IMR-90 (cell line): ENCODE measurements at places on chromosomes 1 and 21.

GRCh38 chr1:232319518-232320210, 310.3 kb downstream of the SIPA1L2 start:
- DNase-seq, result no peak

DNA sequence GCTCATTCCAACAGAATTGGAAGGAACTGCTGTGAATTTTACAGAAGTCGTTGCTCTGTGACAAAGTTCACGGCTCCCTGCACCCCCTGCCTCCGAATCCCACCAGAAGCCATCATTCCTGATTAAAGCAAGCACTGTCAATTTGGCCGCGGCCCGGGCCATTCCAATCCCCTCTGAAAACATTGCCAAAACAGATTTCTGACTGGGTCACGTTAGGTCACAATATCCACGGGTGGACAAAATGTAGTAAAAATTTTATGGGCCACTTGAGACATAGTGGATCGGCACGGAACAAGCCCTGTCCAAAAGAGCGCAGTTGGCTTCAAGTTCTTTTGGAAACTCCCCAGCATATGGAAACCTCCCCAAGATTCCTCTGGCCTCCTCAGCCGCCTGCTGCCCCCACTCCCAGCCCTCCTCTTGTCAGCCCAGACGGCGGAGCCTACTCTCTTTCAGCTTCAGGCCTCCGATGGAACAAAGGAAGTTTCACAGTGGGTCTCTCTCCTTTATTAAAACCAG, 67.2 kb upstream of the IFNAR2 start:
- no peak for DNase-seq

- DNase-seq, result no peak
These were observed 75.4 kb upstream of the CLDN14 start for GRCh38 chr21:36555199-36555800.

DNA sequence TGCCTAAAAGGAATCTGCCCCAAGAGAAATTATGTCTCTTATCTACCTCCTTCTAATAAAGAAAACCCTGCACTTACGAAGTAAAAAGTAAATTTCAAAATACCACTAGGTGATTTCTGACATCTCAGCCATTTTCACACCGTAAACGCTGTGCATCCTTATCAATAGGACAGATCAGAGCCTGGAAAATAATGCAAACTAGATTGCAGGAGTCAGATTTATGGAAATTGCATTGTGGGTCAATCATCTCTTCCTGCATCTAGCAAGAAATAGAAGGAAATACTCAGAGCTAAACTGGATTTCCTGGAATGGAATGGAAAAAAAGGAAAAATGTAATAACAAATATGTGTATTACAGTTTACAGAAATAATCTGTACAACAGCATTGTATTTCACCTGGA, 114.3 kb upstream of the PLPPR4 start:
- DNase-seq, result no peak

DNA sequence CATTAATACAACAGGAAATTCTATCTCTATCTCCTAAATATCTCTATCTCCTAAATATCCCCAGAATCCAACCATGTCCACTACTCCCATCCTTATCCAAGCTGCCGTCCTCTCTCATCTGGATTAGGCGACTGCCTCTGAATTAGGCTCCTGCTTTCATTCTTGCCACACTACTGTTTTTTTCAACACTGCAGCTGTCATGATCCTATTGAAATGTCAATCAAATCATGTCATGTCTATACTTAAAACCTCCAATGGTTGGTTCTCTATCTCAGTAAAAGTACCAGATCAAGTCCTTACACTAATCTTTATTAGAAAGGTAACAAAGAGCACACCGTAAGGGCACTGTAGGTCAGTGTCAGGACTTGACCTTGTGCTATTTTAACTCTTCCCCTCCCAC, 82.0 kb upstream of the NFIA start:
- DNase-seq, result no peak

- DNase-seq, result no peak
These were observed 9.4 kb downstream of the TPRG1L start for GRCh38 chr1:3634059-3634800.

DNA sequence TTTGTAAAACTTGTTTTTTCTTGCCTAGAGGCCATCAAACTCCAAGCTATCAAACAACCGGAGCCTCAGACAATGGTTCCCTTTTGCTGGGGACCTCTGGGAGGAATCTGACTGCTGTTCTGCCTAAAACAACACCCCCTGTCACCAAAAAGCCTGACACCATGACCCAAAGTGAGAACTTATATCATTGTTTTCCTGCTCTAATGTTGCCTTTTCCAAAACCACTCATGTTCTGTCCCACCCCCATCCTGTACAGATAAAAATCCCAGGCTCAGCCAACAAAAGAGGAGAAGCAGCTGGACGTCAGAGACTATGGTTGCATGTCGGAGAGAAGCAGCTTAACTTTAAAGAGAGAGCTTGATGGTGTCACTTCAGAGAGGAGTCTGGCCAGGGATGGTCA, 327.2 kb upstream of the CXADR start:
- DNase-seq, result no peak

- DNase-seq, result peak; percentile 67
These were observed 6.5 kb downstream of the PTP4A2 start for GRCh38 chr1:31931593-31932225.

GRCh38 chr1:248906753-248907661, 972 bp downstream of the PGBD2 start:
- peak; percentile 25 for DNase-seq

DNA sequence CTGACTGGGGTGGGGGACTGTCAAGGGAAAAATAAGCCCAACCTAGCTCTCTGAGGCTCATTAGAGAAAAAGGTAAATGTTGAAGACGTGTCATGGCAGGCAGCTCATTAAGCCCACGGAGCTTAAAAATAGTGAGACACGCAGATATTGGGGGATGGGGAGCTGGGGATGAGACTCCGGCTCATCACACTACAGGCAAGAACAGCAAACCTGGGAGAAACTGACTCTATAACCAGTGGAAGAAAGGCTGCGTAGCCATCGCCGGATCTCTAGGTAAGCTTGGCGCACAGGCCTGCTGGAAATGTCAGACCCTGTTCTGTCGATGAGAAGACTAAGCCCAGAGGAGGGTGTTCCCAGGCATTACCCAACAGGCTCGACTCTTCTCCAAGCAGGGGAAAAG, 78.0 kb downstream of the SYT2 start:
- no peak for DNase-seq

DNA sequence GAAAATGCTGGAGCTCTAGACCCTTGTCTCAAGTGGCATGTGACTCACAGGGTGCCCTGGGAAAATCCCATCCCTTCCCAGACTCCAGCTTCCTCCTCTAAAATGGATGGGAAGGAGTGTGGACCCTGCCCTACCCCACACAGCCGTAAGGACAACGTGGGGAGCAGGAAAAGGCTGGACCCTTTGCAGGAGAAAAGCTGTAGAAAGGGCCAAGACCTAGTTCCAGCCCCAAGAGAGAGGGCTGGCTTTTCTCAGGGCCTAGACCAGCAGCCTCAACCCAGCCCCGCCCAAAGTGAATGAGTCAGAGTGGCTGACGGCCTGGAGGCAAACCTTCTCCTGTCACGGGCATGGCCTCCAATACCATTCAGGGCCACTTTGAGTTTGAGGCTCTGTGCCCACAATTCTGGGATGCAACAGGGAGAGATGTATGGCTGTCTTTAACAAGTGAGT, 1.1 kb downstream of the LAMB3 start:
- peak; percentile 56 for DNase-seq

GRCh38 chr1:86339014-86339812, 56.9 kb downstream of the ODF2L start:
- DNase-seq, result no peak

- DNase-seq, result no peak
These were observed 6.5 kb downstream of the CD34 start for GRCh38 chr1:207904391-207904790.

- no peak for DNase-seq
These were observed 403.9 kb downstream of the PCP4 start for GRCh38 chr21:40271164-40271563.

GRCh38 chr1:111412839-111413238, 14.7 kb downstream of the OVGP1 start:
- DNase-seq, result no peak

GRCh38 chr1:18875796-18876128, 16.3 kb upstream of the TAS1R2 start:
- DNase-seq, result no peak

DNA sequence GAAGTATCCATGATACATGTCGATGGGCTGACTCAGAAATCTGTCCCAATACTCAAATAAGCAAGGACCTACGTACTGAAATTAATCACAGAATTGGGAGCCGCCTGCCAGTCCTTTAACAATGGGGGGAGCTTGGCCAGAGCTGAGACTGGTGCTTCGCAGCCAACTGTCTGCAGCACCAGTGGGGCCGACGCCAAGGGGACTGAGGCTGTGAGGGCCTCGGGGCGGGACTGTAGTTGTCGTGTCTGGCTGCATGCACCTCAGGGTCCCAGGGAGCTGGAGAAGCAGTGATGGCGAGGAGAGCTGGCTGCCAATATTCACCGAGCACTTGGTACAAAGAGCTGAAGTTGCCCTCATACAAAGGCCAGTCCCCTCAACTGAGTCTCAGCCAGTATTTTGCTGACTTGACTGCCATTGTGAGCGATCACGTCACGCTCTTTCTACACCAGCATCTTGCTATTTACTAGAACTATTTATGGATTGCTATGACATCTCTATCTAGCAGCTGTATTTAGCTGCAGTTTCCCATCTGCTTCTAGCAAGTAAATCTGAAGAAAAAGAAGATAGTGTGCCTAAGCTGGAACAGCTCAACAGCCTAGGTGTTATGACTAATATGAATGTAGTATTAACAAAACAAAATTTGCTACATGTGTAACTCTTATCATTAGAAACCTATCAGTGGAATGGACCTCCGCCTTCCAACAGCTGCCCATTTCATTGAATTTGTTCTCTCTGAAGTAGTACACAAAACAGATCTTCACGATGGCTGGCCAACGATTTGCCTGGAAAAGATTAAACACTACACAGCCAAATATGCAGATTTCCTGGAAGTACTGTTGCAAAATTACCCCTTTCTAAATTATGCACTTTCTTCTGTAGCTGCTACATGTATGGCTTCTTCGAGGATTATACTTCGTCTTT, 29.1 kb downstream of the EVI5 start:
- peak; percentile 72 for DNase-seq

DNA sequence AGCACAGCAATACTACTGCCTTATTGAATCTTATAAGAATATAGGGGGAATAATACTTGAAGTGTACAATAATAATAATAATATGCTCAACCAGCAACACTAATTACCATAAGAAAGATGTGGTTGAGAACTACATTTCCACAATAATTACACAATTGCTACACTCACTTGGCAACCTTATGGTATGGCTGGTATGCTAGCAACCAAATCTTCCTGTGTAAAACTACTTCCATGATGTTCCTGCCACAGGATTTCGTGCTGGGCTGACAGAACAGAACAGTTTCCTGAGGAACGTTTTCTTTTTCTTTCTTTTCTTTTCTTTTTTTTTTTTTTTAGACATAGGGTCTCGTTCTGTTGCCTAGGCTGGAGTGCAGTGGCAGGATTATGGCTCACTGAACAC, 50.6 kb downstream of the KIF26B start:
- no peak for DNase-seq

DNA sequence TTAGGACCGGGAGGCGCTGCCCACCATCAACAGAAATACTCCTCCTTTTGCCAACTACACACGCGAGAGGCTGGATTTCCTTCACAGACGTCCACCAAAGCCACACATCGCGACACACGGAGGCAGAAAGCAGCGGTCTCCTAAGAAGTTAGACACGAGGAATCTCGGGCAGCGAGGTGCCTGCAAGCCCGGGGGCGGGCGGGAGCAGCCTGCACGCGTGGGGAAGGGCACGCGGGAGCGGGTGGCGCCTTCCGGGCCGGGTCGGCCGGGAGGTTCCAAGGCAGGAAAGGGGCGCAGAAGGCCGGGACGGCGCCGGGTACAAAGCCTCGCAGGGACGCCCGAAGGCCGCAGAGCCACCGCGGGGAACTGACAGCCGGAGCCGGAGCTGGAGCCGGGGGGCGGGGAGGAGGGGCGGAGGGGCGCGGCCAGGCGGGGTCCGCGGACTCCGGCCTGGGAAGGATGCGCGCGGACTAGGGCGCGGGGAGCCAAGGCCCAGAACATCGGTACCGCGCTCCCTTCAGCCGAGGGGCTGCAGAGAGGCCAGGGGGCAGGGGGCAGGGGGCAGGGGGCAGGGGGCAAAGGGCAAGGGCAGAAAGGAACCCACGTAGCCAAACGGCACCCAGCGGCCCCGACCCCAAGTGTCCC, 722 bp downstream of the NPHP4 start:
- DNase-seq, result peak; percentile 21

GRCh38 chr1:55696181-55696754, 481.1 kb upstream of the USP24 start:
- DNase-seq, result peak; percentile 98

DNA sequence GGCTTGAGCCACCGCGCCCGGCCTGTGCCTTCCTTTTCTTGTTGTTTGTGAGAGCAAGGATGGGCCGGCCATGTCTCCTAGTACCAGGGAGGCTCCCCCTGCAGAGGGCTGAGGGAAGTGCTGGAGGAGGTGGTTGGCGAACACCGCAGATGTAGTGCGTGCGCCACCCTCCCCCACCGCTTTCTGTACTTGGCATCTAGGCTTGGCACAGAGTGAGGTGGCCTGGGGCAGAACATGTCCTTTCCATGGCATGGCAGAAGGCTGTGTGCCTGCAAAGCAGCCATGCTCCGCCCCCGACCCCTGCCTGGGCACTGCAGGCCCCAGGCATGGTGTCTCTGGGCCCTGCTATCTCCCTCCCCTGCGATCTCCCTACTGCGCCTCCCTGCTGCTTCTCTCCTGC, 30.7 kb downstream of the ALPL start:
- DNase-seq, result no peak

GRCh38 chr1:113322439-113322838, 67.9 kb upstream of the MAGI3 start:
- DNase-seq, result no peak

DNA sequence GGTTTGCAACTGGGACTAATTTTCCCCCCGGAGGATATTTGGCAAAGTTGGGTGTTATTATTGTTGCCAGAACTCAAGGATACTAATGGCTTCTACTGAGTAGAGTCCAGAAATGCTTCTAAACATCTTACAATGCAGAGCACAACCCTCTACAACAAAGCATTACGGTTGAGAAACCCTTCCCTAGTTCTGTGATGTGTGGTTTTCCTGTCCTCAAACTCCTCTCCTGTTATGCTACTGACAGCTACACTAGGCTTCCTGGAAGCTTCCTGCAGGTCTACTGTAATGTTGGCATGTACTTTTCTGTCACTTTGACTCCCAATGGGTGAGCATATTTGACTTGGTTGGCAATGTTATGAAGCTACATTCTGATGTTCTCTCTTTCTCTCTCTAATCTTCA, 1656.9 kb downstream of the MRPL39 start:
- DNase-seq, result no peak

GRCh38 chr1:228753287-228753686, 18.0 kb downstream of the RHOU start:
- DNase-seq, result no peak
